ENCODE measurements at places on chromosomes 4 and X.

- no peak for DNase-seq
These were observed 48.2 kb downstream of the TMEM156 start for GRCh38 chr4:38983787-38984598.

GRCh38 chr4:40255393-40256281 is 58.8 kb downstream of the RHOH start:
- no peak for DNase-seq

DNA sequence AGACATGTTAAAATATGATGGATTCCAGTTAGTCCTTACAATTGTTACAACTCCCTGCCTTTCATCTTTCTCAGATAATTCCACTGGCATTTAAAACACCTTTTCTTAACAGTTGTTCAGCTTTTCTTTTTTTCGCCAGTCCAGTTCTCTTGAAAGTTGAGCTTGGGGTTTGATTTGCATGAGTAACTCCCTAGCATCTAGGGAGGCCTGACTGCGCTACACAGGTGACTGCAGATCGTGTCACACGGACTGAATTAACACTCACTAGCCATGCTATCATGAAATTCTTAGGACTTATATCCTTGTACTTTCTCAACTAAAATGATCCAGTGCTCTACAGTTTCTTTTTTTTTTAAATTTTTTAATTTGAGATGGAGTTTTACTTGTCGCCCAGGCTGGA is 69.8 kb downstream of the ARHGAP24 start:
- DNase-seq = no peak

GRCh38 chr4:174394915-174395314 is 111.2 kb downstream of the CEP44 start:
- no peak for DNase-seq

- no peak for DNase-seq
These were observed 60.2 kb upstream of the BLTP1 start for GRCh38 chr4:122091836-122092405.

- no peak for DNase-seq
These were observed 1.8 kb downstream of the USP46 start for GRCh38 chr4:52657292-52657617.

GRCh38 chrX:107672955-107673378 is 44.7 kb downstream of the PRPS1 start:
- DNase-seq = peak; percentile 70

DNA sequence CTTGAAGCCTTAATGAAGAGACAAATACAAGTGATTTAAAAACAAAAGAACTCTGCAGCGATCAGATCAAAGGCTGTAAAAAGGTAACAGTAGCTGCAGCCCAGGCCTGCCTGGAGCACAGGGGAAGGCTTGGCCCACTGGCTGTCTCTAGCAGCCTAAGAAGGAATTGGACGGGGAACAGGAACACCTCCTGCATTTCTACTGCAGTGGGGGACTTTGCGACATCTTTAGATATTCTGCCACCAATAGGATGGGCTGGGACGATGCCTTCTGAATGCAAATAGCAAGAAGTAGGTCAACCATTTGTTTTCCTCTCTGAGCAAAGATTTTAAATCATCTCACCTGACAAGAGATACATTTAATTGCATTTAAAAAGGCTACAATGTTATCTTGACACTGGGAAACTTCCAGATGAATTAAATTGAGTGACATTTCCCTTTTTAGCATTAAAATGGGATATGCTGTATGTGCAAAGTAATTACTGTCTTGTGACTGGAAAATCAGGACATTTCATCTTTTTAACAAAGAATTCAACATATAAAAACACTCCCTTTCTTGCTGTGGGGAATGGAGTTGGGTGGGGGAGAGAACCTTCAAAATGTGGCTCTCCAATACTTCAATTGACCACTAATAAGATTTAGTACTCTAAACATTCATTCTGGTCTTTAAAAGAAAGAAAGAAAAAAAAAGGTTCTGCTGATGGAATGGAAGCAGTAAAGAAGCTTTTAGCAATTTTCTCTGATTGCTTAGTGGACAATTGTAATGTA is 70.0 kb downstream of the NYX start:
- DNase-seq = no peak

DNA sequence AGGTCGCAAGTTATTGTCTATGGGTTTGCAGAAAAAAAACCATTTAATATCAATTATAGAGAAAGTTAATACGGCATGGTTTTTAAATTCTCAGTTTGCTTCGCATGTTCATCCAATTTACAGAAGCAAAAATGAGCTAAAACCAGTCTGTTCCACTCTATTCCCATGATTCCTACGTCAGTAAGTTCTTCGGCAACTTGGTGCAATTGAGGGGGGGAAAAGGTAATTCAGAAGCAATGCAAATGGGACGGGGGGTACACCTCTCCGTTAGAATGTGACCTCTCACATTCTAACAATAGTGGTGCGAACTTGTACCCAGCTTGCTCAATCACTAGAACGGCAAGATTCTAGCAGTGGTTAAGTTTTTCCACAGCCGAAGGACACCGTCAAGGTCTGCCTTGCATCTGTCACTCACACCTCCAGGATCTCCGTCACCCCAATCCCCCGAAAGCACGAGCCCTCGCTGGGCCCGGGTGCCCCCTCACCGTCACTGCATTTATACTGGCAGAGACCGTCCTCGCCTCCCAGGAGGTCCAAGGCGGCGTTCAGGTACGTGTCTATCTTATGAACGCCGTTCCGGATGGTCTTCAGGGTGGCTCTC is 653 bp downstream of the PLA2G12A start:
- DNase-seq = no peak

- DNase-seq = no peak
These were observed 1009.6 kb upstream of the DIAPH2 start for GRCh38 chrX:95675011-95675410.

- DNase-seq = no peak
These were observed 23.4 kb downstream of the PPP4R3C start for GRCh38 chrX:27439771-27440170.

DNA sequence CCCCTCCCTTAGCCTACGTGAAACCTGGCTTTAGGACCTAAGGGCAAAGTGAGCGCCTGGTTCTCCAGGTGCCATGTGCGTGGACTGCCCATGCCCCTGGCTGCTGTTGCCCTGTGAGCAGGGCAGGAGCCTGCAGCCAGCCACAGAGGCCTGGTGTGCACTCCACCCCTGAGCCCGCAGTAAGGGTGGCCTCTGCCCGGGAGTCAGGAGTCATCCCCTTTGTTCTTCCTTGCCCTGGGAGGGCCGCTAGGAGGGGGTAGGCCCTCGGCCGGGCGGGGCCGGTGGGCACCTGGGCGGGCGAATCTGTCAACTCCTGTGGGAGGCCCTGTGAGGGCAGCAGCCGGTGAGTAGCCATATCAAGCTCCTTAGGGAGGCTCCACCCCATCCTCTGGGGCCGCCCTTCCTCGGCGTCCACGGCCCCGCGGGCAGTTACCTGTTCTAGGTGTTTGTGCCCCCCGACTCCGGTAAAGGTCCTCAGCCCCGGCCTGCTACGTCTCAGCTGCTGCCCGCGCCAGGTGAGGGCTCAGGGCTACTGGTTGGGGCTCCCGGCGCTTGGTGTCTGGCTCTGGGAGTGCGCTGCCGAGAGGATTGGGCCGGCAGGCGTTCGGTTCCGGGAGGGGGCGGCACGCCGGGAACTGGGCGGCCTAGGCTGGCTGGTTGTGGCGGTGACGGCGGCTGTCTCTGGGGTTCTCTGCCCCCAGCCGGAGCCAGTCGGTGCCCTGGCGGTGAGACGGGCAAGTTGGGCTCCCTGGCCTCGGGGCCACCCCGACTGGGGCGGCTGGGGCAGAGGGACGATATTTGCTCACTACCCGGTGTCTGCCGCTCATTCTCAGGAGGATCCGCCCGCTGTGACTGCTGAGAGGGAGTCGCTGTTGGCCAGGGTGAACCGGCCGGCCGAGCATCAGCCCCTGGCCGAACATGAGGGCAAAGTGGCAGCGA is 1060.2 kb downstream of the TECRL start:
- DNase-seq = no peak

- no peak for DNase-seq
These were observed 175.1 kb downstream of the AR start for GRCh38 chrX:67718926-67719325.

DNA sequence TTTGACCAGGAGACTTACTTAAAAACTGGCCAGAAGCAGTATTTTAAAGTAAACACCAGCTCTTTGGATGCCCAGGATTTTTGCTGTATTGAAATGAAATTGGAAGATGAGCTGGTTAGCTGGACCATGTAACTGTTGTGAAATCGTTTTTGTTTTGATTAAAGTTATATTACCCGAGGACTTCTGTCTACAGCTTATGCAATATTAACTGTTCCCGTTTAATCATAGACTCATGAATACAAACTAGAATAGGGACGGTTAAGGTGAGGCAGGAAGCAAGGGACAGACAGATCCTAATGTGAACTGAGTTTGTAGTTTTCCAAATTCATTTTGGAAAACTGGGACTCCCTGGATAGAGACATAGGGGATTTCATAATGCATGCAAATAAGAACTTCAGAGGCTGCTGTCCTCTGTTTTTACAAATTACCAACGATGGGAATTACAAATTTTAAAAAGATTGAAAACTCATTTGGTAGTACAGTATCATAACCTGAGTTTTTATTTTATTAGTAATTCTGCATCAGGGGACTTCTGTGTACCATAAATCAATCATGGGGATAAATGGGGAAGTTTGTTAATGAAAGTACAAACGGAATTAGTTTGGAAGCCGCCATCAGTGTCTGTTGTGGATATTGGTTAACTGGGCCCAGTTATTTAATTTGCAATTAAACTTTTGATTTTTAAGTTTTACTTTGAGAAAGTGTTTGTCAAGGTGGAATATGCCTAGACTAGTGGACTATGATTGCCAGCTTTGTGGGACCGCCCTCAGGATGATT is 304.4 kb downstream of the AFF2 start:
- no peak for DNase-seq

- DNase-seq = no peak
These were observed 124.4 kb downstream of the RELL1 start for GRCh38 chr4:37561803-37562207.

- no peak for DNase-seq
These were observed 7.7 kb downstream of the HMX1 start for GRCh38 chr4:8863686-8864682.

DNA sequence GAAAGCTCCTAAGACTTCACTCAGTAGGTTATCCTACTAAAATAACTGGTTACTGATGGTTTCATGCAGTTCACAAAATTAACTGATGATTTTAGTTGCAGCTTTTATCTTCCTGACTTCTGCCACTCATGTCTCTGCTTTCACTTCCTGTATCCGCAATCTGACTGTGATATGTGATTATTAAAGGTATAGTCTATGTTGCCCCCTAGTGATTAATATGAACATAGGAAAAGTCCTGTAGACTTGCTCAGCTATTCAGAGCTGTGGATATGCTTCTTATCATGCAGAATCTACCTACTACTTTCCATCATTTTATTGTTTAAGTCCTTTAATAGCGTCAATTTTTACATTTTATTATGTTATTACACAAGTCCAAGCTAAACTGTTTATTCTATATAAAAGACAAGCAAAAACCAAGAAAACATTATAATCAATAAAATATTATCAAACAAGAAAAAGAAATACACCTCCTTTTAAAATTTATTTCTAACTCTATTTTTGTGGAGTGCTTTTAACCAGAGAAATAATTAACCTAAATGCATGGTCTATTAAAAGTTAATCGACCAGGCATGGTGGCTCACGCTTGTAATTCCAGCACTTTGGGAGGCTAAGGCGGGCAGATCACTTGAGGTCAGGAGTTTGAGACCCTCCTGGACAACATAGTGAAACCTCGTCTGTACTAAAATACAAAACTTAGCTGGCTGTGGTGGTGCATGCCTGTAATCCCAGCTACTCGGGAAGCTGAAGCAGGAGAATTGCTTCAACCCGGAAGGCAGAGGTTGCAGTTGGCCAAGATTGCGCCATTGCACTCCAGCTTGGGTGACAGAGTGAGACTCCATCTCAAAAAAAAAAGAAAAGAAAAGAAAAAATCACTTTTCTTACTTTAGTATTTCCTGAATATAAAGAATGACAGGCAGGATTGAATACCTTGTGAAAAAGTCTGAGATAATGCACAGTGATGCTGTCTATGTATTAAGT is 40.4 kb upstream of the TLR2 start:
- no peak for DNase-seq

GRCh38 chrX:150197388-150197787 is 165.7 kb upstream of the MAMLD1 start:
- no peak for DNase-seq

DNA sequence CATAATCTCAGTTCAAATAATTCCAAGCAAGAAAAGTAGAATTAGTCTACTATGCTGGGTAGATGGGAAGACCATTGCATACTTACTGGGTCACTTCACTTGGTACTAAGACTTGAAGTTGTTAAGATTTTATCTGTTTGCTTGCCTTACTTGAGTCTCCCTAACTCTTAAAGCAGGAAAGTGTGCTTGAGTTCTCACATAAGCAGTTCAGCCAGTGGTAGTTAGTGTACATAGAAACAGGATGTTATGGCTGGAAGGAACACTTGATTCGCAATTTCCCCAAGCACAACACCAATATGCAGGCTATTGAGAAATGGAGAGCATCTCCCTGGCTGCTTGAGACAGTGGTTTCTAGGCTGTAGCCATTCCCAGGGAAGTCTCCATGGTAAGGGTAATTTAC is 176.1 kb downstream of the MSL3 start:
- DNase-seq = no peak

GRCh38 chr4:155785828-155786227 is 27.0 kb downstream of the GUCY1B1 start:
- no peak for DNase-seq

DNA sequence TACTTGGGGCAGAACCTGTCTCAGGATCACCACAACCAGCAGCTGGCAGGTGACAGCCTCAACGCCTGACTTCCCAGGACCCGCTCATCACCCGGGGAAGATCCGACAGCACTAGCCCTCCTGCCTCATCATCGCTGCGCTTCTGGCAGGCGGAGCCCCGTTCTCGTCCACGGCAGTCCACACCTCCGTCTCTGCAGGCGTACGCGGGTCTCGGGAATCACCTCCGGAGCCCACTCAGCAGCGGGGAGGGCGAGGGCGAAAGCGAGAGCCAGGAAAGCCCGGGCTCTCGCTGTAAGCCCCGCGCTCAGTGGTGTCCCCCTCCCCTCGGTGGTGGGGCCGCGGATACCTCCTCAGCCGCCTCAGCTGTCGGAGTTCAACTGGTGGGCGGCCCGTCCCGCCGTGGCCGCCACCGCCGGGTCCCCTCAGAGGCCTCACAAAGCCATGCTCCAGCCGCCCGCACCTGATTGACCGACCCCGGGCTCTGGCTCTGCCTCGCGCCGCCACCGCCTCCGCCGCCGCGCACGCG is 518 bp upstream of the CNKSR2 start:
- DNase-seq = no peak

DNA sequence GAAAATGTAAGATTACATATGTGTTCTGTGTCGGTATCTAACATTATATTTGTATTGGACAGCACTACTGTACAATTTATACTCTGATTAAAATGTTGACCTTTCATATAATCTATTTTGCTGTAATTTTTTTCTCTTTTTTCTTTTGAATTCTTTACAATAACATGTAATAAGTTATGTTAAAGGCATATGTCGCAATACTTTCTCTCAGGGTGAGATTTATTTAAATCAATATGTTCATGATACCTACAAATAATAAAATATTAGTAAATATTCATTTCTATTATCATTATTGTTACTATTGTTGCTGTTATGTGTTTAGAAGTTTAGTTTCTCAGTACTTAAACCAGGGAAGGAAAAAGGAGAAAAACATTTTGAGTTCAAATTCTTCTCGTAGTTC is 807.4 kb downstream of the STIM2 start:
- DNase-seq = no peak
